Frontal cortex (tissue), 4 donors: ENCODE measurements at places on chromosomes 16 and 17. TPM values are rescaled to one million over a fixed set of nuclear protein-coding genes. Genes with fewer than 3 reads are reported as not detected.
A peak's percentile ranks its signal among the peaks of the same experiment; 100 is the strongest.

NPIPA5 gene
- 0.82 TPM for total RNA-seq

LRRC37A3 gene
- total RNA-seq = 60.7 TPM

FN3K gene
- 9.8 TPM for total RNA-seq

NTN1 gene
- total RNA-seq = 6.5 TPM

DNA sequence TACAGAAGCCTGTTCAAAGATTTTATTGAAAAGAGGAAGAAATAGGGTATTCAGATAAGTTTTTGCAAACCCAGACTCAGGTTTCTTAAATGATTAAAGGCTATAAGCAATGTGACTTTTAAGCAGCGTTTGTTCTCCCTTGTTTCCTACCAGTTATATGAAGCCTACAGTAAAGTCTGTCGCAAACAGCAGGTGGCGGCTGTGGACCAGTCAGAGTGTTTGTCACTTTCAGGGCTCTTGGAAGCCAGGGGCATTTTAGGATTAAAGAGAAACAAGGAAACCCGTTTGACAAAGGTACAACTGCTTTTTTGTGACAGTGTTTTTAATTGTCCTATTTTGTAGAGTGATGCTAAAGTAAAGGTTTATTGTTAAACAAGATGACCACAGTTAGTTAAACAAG, 7.7 kb upstream of the RARA start:
- no peak for DNase-seq

- no peak for DNase-seq
Measured at GRCh38 chr17:50206604-50207293, 5.3 kb upstream of the COL1A1 start.

DNA sequence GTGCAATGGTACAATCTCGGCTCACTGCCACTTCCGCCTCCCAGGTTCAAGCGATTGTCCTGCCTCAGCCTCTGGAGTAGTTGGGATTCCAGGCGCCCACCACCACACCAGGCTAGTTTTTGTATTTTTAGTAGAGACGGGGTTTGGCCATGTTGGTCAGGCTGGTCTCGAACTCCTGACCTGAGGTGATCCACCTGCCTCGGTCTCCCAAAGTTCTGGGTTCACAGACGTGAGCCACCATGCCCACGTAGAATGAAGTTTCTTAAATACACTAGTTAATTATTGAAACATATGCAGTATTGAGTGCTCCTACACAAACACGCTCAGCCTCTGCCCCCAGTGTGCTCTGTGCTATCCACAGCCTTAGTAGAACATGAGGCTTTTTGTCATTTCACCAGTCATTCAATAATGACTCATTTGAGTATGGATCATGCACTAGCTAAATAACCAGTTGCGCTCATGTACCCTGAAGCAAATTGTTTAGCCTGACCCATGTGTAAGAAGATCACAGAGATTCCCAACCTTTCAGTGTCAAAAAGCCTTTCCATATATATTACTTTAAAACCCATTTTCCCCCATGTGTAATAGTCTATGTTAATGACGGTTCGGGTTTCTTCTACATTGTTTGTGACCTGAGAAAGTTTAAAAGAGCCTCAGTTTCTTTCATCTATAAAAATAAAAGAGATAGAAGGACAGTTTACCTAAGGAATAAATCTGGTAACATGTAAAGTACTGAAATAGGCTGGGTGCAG, 49.7 kb downstream of the TUBD1 start:
- no peak for DNase-seq

- DNase-seq = no peak
Measured at GRCh38 chr16:50315346-50315997, 49.1 kb downstream of the ADCY7 start.

DNA sequence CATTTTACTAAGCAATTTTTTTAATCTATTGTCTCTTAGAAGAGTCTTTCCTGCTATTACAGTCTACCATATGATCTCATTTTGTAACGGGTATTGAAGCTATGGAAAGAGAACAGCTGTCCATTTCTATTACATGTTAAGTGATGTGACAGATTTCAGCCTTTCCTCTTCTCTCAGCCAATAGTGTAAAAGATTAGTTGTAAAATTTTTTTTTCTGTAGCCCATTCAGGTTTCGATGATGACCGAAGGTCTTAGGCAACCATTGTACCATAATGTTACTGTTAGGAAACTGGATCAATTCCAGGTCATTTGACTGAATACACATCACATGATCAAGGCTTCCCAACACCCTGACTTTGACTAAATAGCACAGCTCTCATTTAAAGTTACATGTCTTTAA, 147.6 kb upstream of the HLF start:
- DNase-seq = no peak

GRCh38 chr17:17758941-17759563, 77.7 kb downstream of the SREBF1 start:
- DNase-seq = no peak

- DNase-seq = no peak
Measured at GRCh38 chr17:63961355-63962212, 11.1 kb downstream of the SCN4A start.

DNA sequence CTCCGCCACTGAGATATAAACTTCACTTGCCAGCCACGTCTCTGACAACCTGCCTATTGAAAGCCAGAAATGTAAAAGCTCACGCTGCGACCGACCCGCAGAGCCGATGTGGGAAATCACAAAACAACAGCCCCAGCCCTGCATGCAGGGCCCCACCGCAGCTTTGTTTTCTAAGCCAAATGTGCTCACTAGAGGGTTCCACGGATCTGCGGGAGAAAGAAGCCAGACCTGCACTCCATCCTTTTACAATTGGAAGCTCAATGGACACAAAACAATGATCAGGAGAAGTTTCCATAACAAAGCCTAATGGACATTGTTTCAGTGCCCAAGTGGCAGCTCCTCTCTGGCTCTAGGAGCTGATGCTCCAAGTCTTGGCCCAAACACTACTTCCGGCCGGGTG, 33.1 kb downstream of the WIPI1 start:
- no peak for DNase-seq

- no peak for DNase-seq
Measured at GRCh38 chr16:85858984-85859817, 39.8 kb upstream of the IRF8 start.

GRCh38 chr17:45091778-45092425, 30.8 kb downstream of the NMT1 start:
- no peak for DNase-seq

GRCh38 chr17:56679115-56679776, 85.7 kb downstream of the NOG start:
- peak; percentile 7 for DNase-seq

DNA sequence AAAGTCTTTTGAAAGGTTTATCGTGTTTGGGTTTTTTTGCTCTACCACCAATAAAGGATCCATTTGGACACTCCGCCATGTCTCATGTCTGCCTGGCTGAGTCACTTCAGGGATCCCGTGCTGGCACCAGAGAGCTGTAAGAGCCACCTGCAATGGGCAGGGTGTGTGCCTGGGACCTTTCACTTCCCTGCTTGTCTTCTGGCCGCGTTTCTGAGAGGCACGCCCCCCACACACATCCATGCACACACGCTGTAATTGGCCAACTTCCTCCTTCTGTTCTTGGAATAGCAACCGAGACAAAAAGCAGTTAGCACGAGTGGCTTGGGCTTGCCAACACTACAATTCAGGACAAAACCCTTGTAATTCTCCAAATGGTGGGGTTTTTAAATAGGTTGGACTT, 9.8 kb upstream of the SOST start:
- DNase-seq = no peak

GRCh38 chr17:40022497-40022896, 7.3 kb downstream of the CSF3 start:
- no peak for DNase-seq
